Omental fat pad (tissue), 4 donors: ENCODE measurements at places on chromosomes 6 and 20.

- DNase-seq = no peak
Measured at GRCh38 chr6:124420116-124420840, 542.0 kb upstream of the RNF217 start.

DNA sequence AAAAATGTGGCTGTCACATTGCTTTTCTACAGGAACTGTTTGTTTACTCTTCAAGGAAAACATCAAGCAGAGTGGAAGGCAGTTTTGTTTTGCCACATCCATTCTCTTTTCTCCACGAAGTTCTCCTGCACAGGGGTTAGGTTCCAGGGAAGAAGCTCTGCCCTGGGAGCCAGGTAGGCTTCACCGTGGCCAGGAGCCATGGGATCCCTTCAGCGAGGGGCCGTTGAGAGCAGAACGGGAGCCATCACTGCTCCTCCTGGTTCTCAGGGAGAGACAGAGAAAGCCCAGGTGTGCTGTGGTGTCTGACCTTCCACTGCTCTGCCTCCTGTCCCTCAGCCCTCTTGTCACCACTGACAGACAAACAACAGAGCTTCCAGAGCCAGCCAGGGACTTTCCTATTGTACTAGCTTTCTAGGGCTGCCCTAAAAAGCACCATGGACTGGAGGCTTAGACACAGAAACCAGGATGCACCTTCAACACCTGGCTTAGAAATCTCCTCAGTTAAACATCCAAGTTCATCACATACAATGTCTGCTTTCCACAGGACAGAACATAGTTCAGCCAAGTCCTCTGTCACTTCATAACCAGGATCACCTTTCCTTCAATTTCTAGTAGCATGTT lies 75.6 kb upstream of the SLC22A23 start:
- no peak for DNase-seq

- DNase-seq = no peak
Measured at GRCh38 chr6:107691062-107691751, 132.9 kb downstream of the SCML4 start.

GRCh38 chr6:140784573-140784972 lies 1348.2 kb upstream of the GJE1 start:
- no peak for DNase-seq

DNA sequence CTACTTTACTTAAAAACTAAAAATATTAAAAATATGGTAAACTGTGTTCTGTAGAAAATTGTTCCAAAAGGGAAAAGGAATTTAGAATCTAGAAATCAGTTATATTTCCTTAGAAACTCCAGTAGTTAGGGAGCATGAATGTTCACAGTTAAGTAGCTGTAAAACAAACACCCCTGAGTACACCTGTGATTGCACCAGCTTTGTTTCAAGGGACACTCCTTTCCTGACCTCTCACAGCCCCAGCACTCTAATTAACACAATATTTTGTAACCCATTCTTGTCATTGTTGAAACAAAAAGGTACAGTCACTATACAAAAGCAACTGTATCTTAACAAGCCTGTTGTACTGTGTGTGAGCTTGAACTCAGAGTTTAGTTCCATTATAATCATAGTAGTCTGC lies 72.3 kb downstream of the NCOA7 start:
- DNase-seq = no peak

GRCh38 chr6:3456395-3456897 lies 404 bp downstream of the SLC22A23 start:
- DNase-seq = no peak

DNA sequence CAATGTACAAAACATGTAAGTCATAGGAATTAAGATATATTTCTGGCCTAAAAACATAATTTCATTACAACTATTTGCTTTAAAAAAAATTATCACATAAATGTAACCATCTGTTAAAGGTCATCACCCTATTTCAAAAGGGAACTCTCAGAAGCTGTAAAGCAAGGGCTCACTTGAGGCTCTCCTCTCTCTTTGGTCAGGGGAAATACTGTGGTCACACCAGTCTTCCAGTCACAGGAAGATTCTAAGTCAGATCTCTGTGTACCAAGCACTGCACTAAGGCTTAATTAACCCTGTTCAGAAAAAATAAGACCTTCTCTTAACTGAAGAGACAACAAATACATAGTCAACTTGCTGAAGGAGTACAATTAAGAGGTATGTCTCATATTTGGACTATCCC lies 75.6 kb downstream of the MMS22L start:
- DNase-seq = no peak

- no peak for DNase-seq
Measured at GRCh38 chr6:110534731-110535492, 58.5 kb upstream of the SLC22A16 start.

GRCh38 chr6:112337209-112337638 lies 9.9 kb upstream of the RFPL4B start:
- DNase-seq = no peak

DNA sequence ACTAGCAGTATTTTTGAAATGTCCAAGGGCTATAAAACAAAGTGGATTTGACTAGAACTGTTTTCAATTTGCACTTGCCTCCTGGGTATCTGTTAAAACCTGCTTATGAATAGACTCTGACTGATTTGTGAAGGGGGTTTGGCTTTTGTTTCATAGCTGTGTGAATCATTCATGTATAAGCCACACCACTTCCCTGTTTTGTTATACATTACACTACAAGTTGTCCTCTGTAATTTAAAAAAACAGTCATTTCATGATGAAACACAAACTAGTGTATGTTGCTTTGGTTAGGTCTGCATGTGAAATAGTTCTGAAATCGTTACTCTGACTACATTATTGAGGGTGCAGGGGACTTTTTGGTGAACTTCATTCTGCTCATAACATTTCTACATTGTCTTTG lies 121.7 kb downstream of the NKAIN2 start:
- DNase-seq = no peak

DNA sequence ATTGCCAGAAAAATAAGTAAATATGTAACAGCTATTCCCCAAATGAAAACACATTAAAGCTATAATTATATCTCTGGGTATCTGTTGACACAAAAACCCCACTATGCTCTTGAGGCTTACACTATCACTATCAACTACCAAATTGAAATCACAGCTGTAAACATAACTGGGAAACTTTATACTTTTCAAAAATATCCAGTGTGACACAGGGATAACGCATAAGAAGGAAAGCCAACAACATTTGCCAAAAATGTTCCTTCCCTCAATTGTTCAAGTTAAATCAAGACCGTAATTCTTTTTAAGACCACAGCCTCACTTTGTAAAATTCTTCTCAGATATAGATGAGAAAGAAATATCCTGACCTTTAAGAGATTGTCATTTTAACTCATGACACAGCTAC lies 3.1 kb downstream of the ZHX3 start:
- no peak for DNase-seq

- DNase-seq = no peak
Measured at GRCh38 chr20:47066484-47067270, 172.0 kb downstream of the EYA2 start.

DNA sequence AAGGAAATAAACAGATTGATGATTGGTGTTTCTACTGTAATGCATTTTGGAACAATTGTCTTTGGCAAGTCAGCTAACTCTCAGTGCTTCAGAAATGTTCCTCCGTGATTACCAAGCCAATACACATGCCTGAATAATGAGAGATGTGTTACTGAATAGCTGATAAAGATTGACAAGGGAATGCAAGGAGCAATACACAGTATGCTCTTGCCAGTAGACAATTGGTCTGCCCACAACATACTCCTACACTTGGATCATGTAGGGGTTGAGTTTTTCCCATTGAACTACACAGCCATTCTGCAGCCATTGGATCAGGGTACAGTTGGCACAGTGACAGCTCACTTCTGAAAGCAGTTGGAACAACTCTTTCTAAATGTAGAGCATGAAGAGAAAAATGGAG lies 5.6 kb upstream of the GJB7 start:
- no peak for DNase-seq

GRCh38 chr6:15121443-15121842 lies 124.4 kb upstream of the JARID2 start:
- no peak for DNase-seq

DNA sequence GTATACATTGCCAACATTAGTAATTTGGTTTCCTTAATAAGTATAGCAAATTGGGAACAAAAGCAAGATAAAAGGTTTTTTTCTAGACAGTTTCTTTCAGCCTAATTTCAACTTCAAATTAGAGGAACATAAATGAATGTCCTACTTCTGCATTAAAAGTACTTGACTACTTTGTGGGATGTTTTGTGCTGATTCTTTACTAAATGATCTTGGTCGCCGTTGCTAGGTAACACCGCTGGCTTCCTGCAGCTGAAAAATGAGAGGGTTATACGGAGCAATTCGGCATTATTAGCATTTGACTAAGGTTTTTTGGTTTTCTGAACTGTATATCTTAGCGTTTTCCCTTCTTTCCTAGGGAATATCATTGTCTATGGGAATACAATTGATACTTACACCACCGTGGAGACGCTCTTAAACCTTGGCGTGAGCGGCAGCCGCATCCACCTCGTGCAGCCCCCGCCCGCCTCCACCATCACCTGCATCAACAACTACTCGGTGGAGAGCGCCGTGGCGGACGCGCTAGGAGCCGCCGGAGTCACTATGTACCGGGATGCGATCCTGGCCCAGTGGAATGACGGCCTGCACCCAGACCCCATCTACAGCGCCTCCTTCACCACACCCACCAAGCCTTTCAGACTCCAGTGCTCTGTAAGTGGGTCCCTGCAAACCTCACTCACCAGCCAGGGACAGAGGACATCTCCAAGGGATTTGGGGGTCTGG lies 90.9 kb upstream of the INSM1 start:
- no peak for DNase-seq

DNA sequence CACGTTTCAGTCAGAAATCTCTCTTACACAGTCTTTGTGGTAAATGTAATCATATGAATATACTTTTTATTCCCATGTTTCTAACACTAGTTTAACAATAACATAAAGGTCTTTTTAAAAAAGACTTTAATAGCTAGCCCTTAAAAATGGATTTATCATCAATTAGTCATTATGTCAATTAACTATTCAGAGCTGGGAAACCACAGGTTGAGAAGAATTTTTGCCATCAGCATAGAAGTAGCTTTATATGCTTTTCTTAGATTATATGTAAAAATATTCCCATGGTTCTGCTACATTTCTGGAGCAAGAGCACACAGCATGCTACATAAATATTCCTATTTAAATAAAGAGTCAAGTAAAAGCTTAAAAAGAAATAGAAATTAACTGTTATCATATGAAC lies 35.5 kb downstream of the ASCC3 start:
- DNase-seq = no peak

GRCh38 chr6:104718672-104719071 lies 141.0 kb downstream of the HACE1 start:
- DNase-seq = no peak

DNA sequence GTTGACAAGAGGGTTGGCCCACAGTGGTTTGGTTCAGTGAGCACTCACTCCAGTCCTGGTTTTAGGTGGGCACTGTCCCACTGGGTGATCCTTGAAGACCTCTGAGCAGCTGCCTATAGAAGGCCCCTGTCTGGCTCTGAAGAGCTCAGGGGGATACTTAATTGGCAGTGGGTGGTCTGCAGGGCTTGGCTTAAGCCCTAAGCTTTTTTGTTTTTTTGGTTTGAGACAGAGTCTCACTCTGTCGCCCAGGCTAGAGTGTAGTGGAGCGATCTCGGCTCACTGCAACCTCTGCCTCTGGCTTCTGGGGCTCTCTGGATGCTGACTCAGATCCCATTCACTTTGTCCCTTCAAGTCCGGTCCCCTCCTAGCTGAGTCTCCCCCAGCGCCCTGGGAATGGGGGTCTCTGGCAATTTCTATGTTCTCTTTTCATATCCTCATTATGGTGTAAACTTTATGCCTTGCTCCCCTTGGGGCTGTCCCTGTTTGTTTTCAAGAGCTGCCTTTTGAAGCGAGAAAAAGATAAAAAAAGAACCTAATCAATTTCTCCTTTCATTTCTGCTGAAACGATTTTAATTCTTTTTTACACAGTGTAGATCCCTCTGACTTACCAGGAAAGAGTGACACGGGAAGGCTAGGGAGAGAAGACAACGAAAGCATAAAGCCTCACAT lies 12.2 kb upstream of the KCNG1 start:
- DNase-seq = no peak

DNA sequence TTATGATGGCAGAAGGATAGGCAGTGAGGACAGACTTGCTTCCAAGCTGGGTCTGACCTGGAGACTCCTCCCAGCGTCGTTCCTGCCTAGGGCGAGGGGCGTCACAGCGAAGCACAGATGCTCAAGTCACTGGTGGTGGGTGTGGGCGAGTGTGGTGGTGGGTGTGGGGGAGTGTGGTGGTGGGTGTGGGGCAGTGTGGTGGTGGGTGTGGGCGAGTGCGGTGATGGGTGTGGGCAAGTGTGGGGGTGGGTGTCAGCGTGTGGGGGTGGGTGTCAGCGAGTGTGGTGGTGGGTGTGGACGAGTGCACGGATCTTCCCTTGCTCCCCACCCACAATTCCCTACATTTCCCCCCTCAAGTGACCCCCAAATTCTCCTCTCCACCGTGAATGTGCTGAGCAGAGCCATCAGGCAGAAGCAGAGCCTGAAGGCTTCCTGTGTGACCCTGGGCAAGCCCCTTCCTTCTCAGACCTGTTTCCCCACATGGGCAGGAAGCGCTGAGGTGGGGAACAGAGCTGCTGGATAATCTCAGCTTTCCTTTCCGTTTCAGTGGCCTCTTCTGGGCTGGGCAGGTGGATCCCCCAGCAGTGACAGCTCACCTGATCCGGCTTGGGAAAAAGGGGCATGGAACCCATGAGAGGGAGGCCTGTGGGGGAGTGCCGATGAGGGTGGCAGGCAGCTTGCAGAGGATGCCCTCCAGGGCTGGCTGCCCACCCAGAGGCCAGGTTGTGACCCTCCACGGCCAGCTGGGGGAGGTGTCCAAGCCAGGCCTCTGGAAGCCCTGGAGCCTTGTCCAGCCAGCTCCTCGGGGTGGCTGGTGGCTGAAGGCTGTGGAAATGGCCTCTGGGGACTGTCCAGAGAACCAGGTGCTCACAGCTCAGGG lies 42.9 kb downstream of the RSPO4 start:
- no peak for DNase-seq

GRCh38 chr6:155143578-155144106 lies 120.2 kb upstream of the CLDN20 start:
- DNase-seq = no peak

- DNase-seq = no peak
Measured at GRCh38 chr6:170286246-170286933, 4.5 kb downstream of the DLL1 start.

DNA sequence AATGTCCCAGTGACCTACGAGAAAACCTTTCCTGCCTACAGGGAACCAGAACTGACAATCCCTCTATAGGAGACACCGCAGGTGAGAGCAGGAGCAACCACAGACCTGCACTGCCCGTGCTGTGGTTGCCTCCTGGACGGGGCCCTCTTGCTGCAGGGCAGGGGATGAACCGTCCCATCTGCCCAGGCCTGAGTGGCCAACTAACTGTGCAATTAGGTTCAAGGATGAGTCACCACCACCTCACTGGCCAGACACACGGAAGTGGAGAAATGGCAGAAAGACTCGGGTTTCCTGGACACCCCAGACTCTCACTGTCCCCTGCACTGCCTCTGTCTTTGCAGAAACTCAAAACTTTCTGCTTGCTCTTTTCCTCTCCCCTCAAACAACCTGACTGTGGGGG lies 13.8 kb upstream of the HLA-G start:
- DNase-seq = no peak

DNA sequence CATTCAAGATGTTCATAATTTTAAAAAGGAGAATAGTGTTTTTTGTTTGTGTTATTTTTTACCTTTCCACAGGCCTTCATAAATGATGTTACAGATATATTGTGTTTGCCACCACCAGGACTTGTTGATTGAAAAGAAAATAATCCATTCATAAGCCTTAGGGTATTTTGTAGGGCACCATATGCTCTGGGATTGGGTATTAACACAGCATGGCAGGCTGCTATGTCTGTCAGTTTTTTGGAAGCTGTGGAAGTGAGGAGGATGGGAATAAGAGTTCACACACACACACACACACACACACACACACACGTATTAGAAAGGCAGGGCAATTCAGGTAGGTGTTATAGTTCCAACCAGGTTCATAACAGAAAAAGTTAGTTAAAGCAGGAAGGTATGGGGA lies 237.9 kb downstream of the HDGFL1 start:
- no peak for DNase-seq
